ENCODE measurements at places on chromosomes 7 and 10.

GRCh38 chr7:94367949-94368348, 26.7 kb upstream of the COL1A2 start:
- no peak for DNase-seq

DNA sequence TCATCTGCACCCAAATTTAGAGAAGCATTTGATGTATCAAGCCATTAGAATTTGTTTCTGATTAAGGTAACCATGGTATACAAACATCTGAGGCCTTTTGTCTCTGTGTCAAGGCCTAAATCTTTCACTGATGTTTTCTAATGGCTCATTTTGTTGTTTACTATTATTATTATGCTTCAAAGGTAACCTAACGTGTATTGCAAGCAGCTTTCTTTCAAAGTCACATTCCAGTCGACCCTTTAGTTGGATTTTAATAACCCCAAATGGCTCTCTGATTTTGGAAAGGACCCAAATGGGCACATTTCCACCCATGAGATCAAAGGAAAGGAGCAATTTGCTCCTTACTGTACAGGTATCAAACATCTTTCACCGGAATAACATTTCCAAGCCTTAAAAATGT, 46.7 kb upstream of the WNT16 start:
- DNase-seq, result no peak

- DNase-seq, result no peak
These were observed 66.4 kb upstream of the SCIN start for GRCh38 chr7:12504149-12504548.

DNA sequence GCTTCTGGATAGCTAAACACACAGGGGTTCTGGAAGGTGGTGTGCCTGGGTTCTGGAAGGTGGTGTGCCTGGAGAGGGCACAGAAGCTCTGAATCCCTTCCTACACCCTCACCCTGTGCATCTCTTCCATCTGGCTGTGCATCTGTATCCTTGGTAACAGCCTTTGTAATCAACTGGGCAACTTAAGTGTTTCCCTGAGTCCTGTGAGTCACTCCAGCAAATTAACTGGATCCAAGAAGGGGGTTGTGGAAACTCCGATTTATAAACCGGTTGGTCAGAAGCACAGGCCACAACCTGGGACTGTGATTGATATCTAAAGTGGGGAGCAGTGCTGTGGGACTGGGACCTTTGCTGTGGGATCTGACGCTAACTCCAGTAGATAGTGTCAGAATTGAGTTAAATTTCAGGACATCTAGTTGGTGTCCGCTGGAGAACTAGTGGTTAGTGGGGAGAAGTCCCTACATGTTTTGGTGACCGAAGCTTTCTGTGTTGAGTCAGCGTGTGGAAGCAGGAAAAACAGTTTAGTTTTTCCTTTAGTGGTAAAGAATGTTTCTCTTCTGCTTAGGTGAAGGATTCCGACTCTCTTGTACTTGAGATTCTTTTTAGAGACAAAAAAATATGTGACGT, 228.1 kb downstream of the BMPER start:
- DNase-seq, result no peak

DNA sequence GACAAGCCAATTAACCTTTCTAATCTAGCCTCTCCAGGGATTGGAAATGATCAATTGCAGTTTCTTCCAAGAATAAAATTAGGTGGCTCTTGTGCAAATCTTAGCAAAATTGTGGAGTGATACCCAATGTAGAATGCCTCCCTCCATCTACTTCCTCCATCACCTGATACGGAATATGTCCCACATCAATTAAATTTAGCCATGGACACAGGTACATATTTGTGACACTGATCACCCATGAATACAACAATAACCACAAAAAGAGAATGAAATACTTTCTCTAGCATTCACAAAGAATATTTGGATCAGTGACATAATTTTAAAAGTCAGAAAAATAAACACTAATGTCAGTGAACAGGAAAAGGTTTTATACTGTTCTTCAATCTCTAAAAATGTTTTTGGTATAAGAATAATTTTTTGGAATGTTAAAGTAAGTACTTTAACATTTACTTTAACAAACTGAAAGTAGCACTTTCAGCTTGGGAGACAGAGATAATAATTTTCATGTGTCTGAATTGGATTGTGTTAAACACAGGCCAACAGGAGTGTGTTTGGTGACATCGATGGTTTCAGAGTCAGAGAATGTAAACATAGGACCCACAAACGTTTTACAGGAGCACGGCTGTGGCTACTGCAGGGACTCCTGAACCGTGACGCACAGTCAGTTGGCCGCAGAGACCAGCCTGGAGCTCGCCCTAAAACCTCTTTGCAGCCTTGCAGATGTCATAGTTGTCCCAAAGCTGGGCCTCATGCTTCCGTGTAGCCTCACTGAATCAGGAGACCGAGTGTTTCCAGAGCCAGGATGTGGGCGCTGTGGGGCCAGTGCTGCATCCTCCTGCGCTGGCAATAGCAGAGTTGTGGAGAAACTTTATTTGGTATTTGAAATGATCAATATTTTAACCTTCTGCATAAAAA, 7.2 kb downstream of the RBM20 start:
- no peak for DNase-seq

DNA sequence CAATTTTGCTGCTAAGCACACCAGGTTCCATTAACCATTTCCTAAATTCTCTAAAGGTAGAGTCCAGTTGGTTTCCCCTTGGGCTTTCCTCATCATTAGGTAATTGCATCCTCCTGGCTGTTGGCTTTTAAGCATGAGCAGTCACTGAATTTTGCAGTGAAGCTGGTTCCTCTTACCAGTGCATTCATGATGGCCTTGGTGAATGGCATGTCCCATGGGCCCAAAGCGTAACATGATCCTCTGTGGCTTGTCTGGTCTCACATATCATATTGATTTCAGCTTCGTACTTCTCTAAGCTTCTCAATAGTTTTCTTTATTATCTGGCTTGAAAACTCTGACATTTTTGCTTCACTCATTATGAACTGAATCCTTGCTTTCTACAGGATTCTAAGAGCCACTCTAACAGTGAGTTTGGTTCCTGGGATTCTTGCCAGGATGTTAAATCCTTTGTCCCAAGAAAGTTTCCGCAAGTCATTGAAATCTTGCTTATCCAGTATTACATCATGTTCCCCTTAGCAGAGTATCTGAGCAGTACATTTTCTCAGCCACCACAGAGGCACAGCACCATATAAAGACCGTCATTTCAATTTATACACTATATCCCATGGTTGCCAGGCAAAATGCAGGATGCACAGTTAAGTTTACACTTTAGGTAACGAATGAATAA, 134.2 kb downstream of the PTN start:
- DNase-seq, result no peak
